ENCODE measurements at places on chromosomes 4 and X.

- DNase-seq, result no peak
These were observed 5.5 kb upstream of the UGT2B17 start for GRCh38 chr4:68581383-68582338.

DNA sequence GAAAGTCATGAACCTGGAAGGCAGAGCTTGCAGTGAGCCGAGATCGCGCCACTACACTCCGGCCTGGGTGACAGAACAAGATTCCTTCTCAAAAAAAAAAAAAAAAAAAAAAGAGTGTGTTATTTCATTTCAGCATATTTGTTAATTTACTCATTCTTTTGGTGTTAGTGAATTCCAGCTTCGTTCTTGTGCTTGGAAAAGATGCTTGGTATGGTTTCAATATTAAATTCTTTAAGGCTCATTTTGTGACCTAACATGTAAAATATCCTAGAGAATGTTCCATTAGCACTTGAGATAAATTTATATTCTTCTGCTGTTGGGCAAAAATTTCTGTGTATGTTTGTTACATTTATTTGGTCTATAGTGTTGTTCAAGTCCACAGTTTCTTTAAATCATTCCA lies 66.8 kb downstream of the SPIN3 start:
- no peak for DNase-seq

- DNase-seq, result no peak
These were observed 95.0 kb downstream of the ZNF827 start for GRCh38 chr4:145843639-145844038.

DNA sequence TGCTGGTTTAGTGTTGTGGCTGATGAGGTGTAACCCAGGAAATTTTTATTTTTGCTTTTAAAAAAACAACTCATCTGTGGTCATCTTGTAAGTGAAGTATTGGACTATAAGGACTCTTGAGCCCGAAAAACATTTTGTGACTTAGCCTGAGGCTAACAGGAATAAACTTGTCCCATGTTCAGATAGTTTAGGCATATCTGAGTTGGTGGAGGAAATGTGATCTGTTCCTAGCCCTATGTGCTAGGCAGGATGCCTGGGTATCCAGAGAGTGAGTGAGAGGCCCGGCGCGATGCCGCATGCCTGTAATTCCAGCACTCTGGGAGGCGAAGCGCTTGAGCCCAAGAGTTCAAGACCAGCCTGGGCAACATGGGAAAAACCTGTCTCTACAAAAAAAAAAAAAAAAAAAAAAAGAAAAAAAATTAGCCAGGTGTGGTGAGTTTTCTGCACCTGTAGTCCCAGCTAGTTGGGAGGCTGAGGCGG lies 3.7 kb downstream of the SMS start:
- no peak for DNase-seq

DNA sequence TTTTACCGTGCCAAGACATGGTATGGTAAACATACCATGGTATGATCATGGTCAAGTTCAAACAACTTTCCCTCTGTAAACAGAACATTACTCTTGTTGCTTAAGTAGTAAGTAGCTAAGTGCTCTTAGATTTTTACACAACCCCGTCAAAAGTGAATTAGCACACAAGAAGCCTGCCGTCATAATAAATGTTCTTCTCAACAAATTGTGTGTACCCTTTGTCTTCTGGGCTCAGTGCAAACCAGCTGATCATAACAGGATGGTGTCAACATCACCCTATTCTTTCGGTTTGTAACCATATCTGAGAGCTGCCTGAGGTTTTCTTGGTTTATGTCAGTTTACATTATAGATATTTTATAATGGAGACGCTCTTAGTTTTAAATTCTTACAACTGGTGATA lies 28.8 kb downstream of the MSL3 start:
- no peak for DNase-seq

DNA sequence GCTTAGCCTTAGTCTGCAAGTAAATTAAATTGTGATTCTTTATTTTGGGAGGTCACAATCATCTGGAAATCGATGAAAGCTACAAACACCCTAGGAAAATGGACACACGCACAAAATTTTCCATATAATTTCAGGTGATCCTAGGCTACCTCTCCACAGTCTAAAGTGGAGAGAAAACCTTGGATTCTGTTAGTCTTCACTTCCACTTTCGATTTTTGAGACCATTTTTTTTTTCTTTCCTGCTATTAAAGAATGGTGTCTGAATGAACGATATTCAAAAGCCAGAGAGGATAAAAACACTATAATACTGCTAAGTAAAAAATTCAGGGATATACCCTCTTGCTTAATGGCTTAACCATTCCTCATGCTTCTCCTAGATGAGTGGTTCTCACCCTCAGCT lies 1.7 kb downstream of the FBXL5 start:
- DNase-seq, result no peak

DNA sequence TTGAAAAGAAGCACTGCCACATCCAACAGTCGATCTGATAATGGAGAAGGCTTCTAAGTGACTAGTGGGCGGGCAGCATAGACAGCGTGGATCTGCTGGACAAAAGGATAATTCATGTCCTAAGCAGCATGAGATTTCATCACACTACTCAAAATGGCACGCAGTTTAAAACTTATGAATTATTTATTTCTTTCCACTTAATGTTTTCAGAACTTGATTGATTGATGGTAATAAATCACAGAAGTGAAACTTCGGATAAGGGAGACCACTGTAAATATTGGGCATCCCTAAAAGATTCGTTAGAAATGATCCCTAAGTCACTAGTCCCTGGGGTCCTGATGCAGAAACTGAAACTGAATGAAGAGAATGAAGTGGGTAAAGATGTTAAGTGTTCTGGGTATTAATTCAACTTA lies 93.0 kb upstream of the ANK2 start:
- no peak for DNase-seq

GRCh38 chrX:25043192-25043591 lies 27.4 kb upstream of the ARX start:
- DNase-seq, result no peak

All from stimulated activated CD8-positive, alpha-beta memory T cell treated with anti-CD3 and anti-CD28 coated beads, Interleukin-7, amount 100 ng/mL, for 4 hours (primary cell).